ENCODE measurements at places on chromosomes 7 and 10.

DNA sequence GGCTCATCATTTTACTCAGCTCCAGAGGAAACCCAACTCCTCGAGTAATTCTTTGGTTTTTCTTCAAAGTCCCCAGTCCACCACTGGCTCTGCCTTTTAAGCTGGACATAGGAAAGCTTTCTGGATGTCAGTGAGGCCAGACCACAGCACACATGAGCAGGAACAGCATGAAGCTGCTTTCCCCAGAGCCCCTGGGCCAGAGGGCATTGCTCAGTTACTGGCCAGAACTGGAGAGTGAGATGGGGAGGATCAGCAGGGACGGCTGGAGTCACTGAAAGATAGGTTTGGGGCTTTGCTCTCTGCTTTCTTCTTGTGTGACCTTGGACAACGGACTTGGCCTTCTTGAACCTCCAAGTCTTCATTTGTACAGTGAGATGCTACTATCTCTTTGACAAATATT lies 43.1 kb downstream of the PARP12 start:
- no peak for DNase-seq

DNA sequence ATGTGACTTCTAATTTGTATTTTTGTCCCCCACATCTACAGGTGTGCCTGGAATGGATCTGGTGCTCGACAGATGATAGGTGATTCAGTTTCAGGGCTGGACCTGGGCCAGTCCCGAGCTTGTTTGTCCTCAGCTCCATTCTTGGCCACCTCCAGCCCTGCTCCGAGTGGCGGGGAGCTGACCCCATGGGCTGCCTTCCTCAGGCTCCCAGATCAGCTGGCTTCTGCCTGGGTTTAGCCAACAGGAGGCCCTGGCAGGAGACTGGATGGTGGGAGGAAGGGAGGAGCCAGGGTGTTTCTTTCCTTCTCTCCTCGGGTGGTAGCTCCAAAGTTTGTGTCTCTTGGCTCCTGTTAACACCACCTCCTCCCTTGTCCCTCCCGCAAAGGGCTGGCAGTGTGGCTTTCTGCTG lies 75.2 kb downstream of the CDH23 start:
- DNase-seq = no peak

GRCh38 chr10:70145166-70145665 lies 1.3 kb downstream of the TYSND1 start:
- no peak for DNase-seq

DNA sequence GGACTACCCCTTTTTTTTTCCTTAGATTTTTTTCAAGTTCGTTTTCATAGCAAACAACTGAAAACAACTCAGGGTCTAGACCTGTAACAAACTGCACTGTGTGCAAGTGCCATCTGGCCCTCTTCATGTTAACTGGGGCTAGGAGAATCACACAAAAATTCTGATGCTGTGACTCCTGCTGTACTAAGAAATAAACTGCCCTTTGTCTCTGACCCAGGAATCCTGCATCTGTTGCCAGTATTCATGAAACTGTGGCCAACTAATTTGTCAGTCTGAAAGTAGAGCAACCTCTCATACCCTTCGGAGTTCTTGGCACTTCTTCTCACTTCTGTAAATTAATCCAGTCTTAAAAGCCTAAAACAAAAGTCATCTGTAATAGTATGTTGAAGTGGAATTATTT lies 218.4 kb upstream of the PCDH15 start:
- no peak for DNase-seq

DNA sequence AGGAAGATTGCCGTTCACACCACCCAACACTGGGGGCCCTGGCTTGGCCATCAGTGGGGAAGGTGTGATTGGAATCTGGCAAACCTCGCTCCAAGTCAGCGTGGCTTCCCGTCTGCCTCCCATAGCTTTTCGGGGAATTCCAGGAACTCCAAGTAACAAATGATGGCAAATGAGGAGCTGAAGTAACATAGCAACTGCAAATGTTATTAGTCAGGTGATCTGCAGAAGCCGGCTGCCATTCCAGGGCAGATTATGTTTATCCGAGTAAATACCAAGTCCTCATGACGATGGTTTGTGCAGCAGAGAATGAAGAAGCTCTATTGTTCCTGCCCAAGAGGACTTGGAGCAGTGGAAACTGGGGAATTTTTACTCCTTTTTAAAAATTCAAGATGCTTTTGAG lies 270.5 kb upstream of the PODXL start:
- no peak for DNase-seq

DNA sequence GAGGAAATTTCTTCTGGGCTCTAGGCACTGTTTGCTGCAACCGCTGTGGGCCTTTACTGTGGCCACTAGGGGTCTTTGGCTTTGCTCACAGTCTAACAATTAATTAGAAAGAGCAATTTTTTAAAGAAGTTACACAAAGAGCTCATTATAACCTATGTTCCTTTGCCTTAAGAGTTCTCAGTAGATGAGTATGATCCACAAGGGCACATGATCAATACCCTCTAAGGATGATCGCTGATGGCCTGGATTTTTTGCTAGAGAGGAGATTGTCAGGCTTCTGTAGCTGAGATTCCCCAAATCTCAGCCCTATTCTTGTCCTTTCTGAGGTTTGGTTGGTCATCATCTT lies 80.8 kb upstream of the RHOBTB1 start:
- DNase-seq = no peak

GRCh38 chr10:18273039-18273438 lies 132.8 kb downstream of the CACNB2 start:
- no peak for DNase-seq

- no peak for DNase-seq
Observed at GRCh38 chr10:96369890-96370583, 11.2 kb upstream of the OPALIN start.

- no peak for DNase-seq
Observed at GRCh38 chr10:19329475-19329874, 280.9 kb downstream of the MALRD1 start.

DNA sequence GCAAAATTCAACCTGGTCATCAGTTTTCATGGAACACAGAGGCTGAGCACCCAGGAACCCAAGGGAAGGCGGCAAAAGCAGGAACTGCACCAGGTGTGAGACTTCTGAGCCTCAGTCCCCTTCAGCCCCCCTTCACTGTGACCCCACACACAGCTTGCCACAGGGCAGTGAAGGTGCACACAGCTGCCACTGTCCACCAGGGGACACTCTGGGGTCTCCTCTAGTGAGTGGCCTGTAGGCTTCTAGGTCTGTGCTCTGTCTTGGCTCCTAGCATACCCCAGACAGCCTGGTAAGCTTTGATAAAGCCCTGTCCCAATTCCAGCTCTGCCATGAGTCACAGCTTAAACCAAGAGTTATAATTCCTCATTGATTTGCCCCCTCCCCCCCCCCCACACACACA lies 12.1 kb downstream of the KCNH2 start:
- DNase-seq = no peak

GRCh38 chr10:22795546-22795945 lies 81.2 kb upstream of the PIP4K2A start:
- no peak for DNase-seq

- no peak for DNase-seq
Observed at GRCh38 chr7:96311967-96312366, 9.9 kb downstream of the SLC25A13 start.

DNA sequence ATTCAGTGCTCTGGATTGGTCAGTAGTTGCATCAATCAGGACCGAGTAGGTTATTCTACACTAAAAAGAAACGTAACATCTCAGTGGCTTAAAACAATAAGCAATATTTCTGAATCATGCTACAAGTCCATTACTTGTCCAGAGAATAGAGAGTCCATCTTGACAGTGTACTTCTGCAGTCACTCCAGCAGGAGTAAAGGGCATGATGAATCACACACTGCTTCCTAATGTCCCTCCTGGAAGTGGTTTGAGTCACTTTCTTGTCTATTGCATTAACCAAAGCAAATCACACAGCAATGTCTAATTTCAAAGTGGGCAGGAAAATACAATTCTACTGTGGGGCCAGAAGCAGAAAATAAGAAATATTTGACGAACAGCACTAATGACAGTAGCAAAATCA lies 124.8 kb downstream of the TSPAN12 start:
- DNase-seq = no peak

DNA sequence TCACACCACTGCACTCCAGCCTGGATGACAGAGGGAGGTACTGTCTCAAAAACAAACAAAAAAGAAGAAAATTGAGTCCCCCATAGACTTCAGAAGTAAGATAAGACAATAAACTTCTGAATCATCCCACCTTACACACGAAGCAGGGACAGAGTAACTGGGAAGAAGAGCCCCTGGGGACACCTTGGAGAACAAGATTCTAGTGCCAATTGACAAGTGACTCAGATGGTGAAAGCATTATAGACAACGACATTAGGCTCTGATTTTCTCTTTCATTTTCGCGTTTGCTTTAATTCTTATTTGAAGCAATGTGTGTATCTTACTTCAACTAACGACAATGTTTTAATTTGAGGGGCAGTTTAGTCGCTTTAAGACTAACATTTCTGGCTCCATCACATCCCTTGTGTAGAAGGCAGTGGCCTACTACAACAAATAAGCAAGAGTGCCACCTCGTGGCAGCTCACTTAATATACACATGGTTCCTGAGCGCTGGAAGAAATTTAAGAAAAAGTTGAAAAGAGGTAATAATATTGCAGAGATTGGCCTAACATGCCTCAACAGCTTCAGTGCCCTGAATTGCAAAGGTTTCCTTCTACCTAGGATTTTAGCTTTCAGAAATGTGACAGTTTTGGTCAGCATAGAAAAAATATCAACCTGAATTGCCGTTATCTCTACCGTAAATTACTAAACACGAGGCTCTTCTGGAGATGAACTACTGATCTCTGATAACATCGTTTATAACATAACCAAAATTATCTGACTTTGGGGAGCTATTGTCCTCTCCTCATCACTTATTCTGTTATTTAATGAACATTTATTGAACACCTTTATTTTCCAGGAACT lies 36.7 kb downstream of the ASNS start:
- DNase-seq = peak; percentile 74

GRCh38 chr10:59181668-59182067 lies 5.2 kb downstream of the PHYHIPL start:
- DNase-seq = peak; percentile 43

GRCh38 chr7:50152486-50152885 lies 59.4 kb upstream of the ZPBP start:
- no peak for DNase-seq

DNA sequence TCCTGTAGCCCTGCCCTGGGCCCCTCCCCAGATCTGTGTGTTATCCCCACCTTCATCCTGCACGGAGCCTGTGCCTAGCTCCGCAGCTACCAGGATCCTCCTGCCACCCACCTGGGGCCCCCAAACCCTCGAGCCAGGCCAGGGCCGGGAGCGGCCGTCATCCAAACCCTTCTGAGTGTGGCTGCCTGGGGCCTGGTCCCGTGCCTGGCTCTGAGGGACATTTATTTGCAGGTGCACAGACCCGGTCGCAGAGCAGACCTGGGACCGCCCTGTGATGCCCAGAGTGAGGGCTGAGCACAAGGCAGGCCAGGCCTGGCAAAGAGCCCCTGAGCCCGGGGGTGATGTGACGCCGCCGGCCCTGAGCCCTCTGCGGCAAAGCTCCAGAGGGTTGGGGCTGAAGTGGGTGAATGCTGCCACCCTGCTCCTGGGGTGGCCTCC lies 27.4 kb upstream of the INPP5A start:
- no peak for DNase-seq

DNA sequence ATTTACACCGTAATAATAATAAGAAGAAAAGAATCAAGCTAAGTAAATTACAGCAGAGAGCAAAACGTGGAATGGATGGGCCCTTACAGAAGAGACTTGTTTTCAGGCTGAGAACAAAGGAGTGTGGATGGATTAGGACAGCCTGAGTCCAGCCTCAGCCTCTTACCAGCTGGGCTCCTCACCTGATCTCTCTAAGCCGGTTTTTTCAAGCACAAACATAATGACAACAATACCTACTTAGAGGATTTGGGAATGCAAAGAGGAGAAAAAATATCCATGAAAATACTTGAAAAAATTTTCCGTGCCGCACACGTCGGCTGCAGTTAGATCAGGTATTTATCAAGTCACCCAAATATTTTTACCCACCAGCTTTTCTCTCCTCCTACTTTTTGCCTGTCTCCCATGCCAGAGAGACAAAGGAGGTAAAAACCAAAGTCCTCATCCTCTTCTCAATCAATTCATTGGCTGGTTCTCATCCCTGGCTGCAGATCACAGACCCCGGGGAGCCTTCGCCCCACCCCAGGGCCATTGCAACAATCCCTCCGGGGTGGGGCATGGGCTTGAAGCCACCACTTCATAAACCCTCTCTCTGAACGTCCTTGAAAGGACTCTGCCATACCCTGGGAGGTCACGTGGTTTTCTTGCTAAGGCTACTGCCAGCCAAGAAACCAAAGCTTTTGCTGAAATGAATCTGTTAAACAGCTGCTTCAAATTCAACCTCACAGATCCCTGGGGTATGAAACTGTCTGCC lies 29.7 kb upstream of the GTF2I start:
- no peak for DNase-seq

DNA sequence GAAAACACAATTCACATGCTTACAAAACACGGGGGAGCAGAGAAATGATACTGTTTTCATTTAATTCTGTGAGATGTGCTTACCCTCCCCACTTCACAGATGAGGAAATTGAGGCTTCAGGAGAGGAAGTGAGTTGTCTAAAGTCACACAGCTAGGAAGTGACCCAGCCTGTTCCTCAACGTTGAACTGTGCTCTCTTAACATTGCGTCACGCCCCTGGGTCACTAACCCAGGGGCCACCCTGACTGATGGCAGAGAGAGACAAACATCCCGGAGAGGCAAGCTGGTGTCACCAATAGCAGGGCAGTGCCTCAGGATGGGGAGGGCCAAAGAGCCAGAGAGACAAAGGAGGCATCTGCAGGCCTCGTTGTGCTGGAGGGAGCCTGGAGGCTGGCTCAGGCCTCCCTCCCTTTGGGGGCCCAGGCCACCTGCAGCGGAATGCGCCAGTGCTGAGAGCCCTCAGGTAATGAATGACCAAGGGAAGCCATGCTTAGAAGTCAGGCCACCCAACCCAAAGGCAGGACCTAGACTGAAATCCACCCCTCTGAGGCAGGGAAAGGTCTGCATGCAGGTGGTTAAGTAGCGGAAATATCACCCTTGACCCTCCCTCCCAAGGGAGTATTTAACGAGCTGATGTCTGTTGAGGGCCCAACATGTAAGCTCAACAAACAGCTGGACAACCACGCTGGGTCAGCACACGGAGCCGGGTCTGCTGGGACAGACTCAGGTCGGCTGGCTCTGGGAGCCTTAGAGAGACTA lies 81.3 kb downstream of the C10orf105 start:
- no peak for DNase-seq

DNA sequence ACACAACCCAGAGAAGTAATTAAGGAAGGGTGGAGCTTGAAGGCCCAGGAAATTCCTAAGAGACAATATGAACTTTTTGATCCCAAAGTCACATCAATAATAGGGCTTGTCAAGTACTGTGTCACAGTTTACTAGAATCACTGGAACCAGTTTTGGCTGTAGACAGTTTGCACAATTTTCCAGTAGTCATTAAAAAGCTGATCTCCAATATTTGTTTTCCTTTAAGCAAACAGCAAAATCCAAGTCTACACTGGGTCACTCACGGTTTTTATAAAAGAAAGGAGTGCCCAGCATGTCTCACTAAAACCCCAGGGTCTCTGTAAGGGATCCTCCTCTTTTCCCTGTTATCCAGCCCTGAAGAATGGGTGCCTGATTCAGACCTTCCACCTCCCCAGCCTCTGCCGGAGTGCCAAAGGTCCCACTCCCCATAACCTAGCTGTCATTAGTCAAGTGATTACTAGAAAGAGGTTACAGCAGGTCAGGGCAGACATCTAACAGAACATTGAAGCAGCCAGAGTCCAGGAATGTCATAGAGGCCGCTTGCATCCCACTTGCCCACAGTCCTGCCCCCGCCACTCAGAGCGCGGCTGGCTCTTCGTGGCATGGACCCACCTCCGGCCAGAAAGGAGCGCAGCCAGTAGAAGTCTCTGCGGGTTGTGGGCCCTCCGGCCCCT lies 552 bp downstream of the SLC25A16 start:
- no peak for DNase-seq

- no peak for DNase-seq
Observed at GRCh38 chr10:124303662-124304418, 114.9 kb downstream of the OAT start.
